ENCODE measurements at places on chromosomes 6 and 20.
A peak's percentile ranks its signal among the peaks of the same experiment; 100 is the strongest.

DNA sequence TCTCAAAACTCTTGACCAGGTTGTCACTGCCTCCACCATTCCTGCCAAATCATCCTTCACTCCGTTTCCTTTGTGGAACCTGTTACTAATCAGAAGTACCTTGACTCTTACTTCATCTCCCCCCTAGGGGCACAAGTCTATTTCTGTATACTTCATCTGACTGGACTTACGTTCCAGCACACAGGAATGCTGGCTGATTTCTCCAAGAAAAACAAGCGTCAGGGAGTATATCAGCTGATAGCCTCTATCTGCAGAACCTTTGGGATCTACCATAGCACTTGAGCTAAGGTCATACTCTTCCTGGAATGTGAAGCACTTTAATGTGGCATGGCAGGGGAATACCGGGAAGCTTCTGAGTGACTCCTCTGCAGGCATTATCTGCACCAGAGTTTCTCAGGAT is 178.1 kb upstream of the MOCS1 start:
- DNase-seq, result no peak

- DNase-seq, result peak; percentile 8
Observed at GRCh38 chr6:130107710-130108109, 89.3 kb downstream of the L3MBTL3 start.

DNA sequence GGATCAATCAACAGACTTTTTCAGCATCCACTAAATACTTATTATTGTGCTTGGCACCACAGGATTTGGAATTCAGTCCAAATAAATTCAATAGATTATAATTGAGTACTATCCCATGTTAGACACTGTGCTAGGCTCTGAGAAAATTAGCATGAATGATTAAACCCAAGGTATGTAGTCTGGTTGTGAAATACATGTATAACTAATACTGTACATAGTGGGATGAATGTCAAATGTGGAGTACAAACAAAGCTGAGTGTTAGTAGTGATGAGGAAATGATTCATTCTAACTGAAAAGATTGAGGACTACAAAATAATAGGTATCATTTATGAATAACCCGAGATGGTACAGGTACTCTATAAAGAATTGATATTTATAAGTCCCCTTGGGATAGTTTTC is 111.9 kb upstream of the FLRT3 start:
- DNase-seq, result peak; percentile 27

DNA sequence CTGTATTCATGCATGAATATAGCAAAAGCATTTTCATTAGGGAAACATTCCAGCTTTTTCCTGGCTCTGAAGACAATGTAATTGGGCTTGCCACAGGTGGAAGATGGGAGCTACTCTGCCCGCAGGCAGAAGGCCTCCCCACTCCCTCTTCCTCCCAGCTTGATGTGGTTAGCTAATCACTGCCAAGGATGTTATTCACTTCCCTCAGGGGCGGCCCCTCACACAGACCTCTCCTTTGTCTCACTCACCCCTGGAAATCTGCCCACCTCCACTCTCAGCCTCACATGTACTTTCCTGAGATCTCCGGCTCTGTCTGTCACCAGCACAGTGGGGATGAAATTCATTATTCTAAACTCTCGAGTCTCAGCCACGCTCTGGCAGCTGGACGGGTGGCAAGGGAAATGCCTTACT is 100.7 kb downstream of the ANKRD60 start:
- DNase-seq, result peak; percentile 79

DNA sequence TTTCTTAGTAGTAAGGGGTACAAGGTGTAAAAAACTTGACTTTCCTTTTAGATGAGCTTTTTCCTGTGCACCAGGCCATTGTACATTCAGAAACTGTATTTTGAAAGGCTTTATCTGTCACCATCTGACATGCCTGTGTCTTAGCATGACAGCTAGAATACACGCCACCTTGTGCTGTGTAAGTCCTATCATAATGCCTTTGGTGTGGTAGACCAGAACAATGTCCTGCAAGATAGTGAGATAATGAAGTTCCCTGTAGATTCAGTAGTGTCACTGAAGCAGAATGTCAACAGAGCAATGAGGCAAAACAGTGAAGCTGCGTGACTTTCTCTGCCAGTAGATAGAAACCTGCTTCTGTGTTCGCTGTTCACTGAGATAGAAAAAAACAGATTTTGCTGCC is 105.8 kb downstream of the JAG1 start:
- no peak for DNase-seq

GRCh38 chr6:62429781-62430180 is 143.8 kb upstream of the KHDRBS2 start:
- no peak for DNase-seq

- DNase-seq, result peak; percentile 90
Observed at GRCh38 chr6:17962436-17963031, 24.9 kb downstream of the KIF13A start.

DNA sequence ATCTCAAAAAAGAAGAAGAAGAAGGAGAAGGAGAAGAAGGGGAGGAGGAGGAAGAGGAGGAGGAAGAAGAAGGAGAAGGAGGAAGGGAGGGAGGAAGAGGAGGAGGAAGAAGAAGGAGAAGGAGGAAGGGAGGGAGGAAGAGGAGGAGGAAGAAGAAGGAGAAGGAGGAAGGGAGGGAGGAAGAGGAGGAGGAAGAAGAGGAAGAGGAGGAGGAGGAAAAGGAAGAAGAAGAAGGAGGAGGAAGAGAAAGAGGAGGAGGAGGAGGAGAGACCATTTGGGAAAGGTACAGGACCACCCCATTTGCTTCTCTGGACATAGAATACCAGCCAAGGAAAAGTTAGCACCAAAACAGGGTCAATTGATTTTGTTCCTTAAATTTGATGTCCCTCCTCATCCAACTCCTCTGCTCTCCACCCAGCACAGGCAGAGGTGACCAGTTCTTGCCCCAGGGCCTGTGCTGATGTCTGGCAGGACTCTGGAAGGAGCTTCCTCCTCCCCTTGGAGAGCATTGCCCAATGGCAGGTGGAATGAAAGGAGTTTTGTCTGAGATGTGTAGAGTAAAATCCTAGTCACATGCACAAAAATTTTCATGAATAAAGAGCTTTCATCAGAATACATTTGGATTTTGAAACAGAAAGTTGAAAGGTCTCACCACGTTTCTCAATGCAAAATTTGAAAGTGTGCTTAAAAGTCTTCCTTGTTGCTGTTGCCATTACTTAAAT is 182.9 kb downstream of the LY86 start:
- DNase-seq, result no peak

DNA sequence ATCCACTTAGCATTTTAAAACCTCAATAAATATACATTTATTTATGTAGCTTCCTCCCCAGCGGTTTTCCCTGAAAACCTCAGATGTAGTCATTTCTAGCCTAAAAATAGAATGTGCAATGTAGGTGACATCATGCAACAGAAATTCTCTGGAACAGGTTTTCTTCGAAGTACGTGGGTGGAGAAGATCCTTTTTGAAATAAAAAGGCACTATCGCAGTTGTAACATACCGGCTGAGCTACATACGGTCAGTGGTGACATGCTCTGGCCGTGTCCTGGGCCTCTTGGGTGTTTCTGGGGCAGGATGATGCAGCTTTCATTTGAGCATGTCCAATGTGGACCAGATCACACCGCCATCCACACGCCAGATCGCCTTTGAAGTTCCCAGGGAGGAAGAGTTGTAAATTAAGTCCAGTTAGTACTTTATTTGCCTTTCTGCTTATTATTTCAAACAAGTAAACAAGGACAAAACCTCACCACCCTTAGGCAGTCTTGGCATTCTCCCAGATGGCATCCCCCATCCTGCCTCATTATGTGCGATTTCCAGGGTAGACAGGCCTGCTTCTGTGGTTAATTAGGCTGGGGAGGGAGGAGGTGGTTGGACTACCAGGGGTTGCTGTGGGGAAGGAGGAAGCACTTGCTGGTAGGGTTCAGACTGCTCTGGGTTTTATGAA is 109.5 kb upstream of the CLDN20 start:
- peak; percentile 87 for DNase-seq

Data from fibroblast of pulmonary artery (primary cell).